ENCODE measurements at places on chromosomes 5 and 9. TPM values are rescaled to one million over a fixed set of nuclear protein-coding genes. Genes with fewer than 3 reads are reported as not detected.

Gene CTNND2
- polyA plus RNA-seq, result 35.0 TPM

Gene SLC24A2
- 314 TPM for polyA plus RNA-seq

Gene FOXD4
- polyA plus RNA-seq, result not detected

Gene FAM151B
- polyA plus RNA-seq, result 1.7 TPM

Gene MARVELD2
- polyA plus RNA-seq, result 0.66 TPM

Gene AGXT2
- not detected for polyA plus RNA-seq
